ENCODE measurements at places on chromosomes 13 and 19.

GRCh38 chr13:74084375-74084935 is 49.7 kb downstream of the KLF12 start:
- DNase-seq, result no peak

DNA sequence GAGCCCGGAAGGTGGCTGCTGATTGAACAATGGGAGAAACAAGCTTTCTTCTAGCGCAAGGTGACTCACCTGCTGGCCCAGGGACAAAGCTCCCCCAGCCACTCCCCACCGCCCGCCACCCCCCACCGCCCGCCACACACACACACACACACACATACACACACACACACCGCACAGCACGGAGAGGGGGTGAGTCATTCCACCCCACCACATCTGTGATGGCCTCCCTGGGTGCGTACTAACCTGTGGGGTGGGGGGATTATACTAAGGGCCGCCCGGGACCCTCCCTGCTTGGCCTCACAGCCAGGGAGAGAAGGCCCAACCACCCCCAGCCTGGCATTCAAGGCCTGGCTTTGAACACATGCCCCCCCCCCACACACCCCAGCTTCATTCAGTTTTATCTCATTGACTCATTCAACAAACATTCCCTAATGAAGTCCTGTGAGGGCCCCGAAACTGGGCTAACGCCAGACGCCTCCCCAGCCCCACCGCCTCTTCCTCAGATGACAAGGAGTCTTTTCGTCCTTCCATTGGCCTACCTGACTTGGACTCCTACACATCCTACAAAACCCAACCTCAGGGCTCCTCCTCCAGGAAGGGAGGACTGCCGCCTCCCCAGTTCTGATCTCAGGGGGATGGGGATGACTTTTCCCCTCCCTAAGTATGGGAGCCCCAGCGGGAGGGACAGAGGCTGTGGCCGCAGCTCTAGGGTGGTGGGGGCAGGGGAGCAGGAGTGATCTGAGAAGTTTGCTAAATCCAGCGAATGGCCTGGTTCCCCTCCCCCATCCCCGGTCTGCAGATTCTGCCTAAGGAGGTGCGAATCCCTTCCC is 5.8 kb upstream of the ONECUT3 start:
- DNase-seq, result no peak

GRCh38 chr19:737591-738093 is 13.3 kb upstream of the MISP start:
- no peak for DNase-seq

- DNase-seq, result no peak
Measured at GRCh38 chr13:32381539-32381938, 46.4 kb downstream of the N4BP2L1 start.

GRCh38 chr19:6073858-6074708 is 36.2 kb downstream of the RFX2 start:
- no peak for DNase-seq

DNA sequence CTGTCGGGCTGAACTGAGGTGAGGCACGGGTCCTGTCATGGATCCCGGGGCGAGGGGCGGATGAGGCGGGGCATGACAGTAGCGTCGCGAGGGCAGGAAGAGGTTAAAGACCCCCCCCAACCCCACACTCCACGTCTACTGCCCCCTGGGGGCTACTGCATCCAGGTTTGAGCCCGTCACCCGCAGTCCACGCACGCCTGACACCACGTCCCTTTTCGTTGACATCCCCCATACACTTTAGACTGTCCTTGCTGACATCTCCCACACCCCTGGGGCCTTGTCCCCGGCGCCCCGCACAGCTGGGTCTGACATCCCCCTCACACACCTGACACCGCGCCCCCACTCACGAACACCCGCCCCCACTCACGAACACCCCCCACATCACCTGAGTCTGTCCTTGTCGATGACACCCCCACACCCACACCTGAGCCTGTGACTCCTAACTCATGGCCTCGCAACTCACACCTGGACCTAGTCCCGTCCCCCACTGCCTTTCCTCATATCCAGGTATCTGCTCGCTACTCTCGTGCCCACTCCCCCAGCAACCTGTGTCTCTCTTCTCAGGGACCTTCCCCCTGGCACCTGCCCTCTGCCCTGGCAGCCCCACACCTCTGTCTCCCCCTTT is 416 bp downstream of the SLC25A42 start:
- no peak for DNase-seq

GRCh38 chr13:43730642-43731041 is 56.1 kb downstream of the ENOX1 start:
- peak; percentile 64 for DNase-seq

DNA sequence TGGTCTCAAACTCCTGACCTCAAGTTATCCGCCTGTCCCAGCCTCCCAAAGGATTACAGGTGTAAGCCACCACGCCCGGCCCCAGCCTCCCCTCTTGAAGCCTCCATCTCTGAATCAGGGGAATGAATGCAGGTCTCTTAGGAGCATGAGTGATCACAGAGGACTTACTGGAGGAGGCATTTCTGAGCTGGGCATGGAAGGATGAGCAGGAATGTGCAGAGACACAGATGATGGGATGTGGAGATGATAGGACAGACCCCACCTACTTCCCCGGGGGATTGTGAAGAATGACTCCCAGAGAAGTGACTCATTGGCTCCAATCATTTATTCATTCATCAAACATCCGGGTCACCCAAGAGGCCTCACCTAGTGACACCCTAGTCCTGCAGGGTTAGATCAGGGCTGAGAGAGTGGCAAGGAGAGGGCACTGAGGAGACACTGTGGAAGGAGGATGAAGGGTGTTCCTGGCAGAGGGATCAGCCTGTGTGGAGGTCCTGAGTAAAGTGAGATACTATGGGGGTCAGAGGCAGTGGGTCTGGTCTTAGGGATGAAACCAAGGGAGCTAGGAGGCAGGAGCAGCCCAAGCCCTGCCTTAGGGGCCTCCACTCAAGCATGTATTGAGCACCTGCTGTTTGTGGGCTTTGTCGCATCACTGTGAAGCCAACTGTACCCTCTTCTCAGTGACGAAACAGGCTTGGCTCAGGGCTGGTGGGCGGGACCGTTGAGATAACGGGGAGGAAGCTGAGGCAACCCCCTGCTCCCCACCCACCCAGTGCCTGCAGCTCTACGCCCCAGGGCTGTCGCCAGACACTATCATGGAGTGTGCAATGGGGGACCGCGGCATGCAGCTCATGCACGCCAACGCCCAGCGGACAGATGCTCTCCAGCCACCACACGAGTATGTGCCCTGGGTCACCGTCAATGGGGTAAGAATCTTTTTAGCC is 3.0 kb downstream of the IFI30 start:
- no peak for DNase-seq

DNA sequence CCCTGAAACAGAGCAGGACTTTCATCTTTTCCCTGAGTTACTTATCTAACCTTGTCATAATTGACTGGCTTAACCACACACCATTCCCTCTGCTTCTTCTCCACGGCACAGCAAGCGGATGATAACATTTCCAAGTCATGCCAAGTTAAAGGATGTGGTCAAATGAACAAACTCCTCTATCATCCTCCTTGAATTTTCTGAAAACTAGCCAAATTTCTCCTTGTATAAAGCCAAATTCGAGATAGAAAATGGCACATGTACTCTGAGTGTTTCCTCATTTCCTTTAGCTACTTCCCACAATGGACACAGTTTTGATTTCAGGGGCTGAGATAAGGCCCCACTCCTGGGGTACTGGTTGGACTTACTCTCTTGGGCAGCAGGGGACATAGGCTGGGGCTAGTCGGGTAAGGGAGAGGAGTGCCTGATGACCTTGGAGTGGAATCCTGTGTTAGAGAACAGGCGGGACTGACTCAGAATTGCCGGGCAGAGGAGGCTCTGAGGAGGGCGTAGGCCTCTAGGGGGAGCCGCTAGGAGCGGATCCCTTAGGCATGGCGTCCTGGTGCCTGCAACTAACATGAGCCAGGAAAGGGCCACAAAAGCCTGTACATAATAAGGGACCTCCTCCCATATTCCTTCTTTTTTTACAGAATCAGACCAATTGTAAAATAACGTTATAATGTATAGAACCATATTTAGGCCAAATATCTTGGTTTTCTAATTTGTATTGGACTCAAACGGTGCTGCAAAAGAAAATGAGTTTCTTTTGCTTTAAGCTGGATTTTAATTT is 20.3 kb upstream of the TMTC4 start:
- DNase-seq, result no peak

DNA sequence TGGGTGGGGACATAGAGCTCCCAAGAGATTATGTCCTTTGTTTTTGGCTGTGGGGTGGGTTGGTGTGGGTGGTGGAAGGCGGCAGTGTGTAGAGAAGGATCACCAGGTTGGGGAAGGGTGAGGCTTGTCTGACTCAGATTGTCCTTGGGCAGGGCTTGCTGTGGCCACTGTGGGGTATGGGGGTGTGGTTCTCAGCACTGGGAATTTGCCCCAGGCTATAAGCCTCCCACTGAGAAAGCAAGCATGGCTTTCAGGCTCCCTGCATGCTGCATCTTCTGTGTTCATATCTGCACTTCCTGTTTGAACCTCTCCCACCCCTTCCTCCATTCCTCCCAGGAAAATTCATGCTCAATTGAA is 34.9 kb downstream of the DNAJC15 start:
- DNase-seq, result no peak

DNA sequence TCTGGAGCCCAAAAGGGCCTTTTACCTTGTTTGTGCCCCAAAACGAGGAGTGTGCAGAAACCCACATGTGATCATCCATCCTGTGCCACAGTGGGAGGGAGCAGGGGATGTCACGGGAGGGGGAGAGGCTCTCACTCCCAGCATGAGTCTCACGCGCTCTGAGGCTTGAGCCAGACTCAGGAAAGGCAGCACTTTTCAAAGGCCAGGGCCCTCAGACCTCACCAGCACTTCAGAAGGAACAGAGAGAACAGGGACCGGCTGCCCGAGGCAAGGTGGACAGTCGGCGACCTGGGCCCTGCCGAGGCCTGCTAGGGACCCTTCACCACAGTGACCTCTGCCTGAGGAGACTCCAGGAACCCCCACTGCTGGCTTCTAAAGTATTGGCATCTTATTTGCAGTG is 71.7 kb upstream of the WASF3 start:
- no peak for DNase-seq

DNA sequence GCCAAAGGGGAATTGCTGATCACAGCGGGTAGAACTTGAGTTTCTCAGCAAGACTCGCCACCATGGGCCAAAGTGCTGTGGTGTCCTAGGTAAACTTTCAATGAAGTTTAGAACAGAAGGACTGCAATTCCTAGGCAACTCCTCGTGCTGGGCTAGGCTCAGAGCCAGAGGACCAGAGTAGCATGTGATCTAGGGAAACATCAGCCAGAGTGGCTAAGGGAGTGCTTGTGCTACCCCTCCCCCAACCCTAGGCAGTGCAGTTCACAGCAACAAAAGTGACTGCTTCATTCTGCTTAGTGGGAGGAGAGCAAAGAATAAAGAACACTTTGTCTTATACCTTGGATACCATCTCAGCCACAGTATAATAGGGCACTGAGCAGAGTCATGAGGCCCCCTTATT is 1658.6 kb upstream of the MIR17HG start:
- peak; percentile 20 for DNase-seq

DNA sequence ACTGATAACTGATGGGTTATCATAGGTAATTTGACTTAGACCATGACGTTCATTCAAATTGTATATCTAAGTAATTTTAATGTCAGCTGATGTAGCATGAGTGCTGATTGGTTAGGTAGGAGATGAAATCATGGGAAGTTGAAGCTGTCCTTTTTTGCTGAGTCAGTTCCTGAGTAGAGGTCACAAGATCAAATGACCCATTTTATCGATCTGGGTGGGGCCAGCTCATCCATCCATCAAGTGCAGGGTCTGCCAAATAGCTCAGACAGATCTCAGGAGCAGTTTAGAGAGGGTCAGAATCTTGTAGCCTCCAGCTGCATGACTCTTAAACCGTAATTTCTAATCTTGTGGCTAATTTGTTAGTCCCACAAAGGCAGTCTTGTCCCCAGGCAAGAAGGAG is 35.3 kb upstream of the CD177 start:
- no peak for DNase-seq

GRCh38 chr19:58558623-58559274 is 338 bp upstream of the UBE2M start:
- DNase-seq, result peak; percentile 100

- no peak for DNase-seq
Measured at GRCh38 chr19:55866521-55866920, 30.2 kb downstream of the NLRP4 start.
